AML-193 (cell line): ENCODE measurements at places on chromosomes 1 and 21.

- no peak for DNase-seq
These were observed 504 bp downstream of the H6PD start for GRCh38 chr1:9235096-9235459.

DNA sequence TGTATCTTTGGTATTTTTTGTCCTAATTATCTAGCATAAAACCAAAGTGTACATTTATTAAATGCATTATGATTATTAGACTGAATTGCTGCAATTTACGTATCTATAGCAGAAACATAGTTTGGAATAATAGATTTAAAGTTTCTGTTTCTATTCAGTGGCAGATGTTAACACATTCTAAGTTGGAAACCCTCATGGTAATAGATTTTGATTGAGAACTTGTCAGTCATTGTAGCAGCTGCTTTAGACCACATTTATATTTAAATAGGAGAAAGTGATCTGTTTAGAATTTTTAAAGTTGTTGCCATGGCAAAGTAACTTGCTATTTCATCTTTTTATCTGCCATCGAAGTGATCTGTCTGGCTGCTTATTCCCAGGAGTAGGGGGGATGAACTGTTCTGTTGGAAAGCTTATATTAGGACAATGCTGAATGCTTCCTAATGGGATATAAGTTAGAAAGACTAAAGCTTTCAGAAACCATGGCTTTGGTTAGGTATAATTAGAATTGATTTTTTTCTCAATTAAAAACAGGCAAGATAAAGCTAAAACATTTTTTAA, 61.6 kb downstream of the HS2ST1 start:
- DNase-seq: no peak

- DNase-seq: no peak
These were observed 41.3 kb upstream of the SLC44A3 start for GRCh38 chr1:94778808-94779207.

GRCh38 chr1:151992303-151993083, 1.2 kb downstream of the S100A10 start:
- no peak for DNase-seq

DNA sequence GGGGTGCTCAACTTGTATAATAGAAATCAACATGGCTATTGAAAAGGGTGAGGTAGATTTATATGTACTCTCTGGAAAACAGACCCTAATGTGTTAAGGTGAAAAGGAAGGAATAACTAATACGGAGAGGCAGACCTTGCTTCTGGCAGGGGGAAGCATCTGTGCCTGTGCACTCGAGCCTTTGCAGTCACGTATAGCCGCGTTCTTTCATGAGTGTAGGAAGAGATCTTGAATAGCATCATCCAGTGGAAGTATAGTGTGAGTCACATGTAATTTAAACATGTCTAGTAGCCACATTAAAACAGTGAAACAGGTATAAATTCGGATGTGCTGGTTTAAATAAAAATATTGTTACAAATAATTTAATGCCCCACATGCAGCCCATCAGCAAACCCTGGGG, 3.0 kb downstream of the A3GALT2 start:
- DNase-seq: no peak

GRCh38 chr1:112583366-112583765, 35.6 kb downstream of the ST7L start:
- no peak for DNase-seq

DNA sequence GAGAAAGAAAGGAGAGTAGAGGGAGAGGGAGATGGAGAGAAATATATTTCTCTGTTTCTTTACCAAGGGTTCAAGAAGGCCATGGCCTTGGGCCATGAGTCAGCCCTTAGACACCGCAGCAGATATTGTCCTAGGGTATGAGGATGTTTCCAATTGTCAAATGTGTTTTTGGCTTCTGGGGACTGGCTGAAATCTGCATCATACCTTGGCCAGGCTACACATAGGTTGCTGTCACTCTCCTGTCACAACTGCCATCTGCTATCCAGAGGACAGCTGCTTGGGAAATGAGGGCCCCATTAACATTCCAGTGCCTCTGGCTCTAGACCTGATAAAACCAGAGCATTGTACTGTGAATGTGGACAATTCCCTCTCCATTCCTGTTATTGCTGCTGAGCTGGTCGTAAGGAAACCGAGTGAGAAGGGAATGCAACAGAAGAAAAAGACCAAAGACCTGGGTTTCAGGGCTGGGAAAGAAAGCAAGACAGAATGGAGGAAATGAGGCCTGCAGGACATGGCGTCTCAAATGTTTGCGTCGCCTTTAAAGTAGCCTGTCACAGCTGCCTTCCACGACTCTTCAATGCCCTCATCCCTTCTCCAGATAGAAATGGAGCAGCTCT, 8.8 kb upstream of the PIGC start:
- DNase-seq: no peak

- DNase-seq: no peak
These were observed 92.8 kb downstream of the ETS2 start for GRCh38 chr21:38898422-38899096.

DNA sequence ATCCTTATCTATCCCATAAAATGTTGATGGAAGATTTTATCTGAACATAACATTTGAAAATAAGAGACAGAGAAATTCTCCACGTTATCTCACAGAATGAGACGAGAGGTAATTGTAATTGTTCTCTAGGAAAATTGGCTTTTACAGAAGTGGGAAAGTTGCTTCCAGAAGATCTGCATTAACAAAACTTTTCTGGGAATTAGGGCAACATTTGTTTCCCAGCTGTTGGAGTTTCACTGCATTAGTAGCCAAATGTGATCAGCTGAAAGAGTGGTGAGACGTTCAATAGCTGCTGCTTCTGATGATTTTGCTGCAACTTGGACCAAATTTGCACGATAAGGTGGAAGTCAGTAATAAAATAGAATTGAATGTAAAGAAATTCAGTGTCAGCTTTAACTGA, 7.6 kb downstream of the CHODL start:
- DNase-seq: no peak

- no peak for DNase-seq
These were observed 162.3 kb upstream of the APP start for GRCh38 chr21:26332867-26333266.

DNA sequence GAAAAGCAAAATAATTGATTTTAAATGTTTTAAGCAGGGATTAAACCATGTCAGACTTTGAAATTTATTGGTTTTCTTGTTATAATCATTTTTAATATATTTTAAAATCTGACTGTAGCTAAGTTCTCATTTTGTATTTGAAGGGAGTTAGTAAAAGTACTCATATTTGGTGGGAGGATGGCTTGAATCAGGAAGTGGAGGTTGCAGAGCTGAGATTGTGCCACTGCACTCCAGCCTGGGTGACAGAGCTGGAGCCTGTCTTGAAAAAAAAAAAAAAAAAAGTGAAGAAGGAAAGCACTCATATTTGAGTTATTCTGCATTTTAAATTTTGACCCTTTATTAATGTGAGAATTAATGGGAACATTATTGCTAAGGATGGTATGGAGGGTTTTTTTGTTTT, 106.0 kb downstream of the RABGAP1L start:
- DNase-seq: no peak

DNA sequence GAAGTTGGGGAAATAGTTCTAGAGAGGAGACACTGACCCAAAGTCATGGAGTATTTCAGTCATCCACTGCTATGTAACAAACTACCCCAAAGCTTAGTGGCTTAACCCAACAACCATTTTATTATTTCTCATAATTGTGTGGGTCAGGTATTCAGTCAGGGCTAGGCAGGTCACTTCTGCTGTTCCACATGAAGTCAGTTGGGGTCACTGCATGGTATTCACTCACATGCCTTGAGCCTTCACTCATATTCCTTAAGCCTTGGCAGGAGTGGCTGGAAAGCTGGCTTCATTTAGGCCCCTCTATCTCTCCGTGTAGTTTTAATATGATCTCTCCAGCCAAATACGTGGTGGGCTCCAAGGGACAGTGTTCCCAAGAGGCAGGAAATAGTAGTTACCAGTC, 17.5 kb upstream of the RNF11 start:
- no peak for DNase-seq

- no peak for DNase-seq
These were observed 8.9 kb upstream of the LEFTY1 start for GRCh38 chr1:225897595-225898514.
